ENCODE measurements at places on chromosomes 12 and 14.
A peak's percentile ranks its signal among the peaks of the same experiment; 100 is the strongest.

DNA sequence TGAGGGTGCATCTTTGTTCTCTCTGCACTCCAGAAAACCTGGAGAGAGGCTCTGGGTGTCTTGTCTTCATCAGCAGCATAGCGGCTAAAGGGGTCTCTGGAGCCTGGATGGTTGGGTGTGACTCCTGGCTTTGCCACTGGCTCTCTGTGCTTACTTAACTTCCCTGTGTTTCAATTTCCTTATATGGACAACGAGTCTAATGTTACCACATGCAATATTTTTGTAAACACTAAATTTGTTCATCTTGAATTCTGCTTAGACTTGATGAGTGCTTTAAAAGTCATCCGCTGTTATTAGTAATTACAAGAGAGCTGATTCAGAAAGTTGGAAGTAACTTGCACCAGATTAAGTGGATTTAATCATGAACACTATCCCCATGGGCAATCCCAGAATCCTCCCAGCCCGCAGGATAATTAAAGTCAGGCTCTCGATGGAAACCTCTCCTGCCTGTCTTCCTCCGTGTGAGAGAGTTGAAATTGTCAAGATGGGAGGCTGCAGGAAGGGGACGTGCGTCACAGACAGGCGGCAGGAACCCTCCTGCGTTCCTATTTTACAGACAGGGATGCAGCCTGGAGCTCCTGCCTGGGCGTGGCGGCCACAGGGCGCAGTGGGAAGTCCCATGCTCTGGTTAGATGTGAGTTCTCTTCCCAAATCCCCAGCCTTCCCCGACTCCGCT lies 201.2 kb downstream of the TTC8 start:
- DNase-seq, result no peak

DNA sequence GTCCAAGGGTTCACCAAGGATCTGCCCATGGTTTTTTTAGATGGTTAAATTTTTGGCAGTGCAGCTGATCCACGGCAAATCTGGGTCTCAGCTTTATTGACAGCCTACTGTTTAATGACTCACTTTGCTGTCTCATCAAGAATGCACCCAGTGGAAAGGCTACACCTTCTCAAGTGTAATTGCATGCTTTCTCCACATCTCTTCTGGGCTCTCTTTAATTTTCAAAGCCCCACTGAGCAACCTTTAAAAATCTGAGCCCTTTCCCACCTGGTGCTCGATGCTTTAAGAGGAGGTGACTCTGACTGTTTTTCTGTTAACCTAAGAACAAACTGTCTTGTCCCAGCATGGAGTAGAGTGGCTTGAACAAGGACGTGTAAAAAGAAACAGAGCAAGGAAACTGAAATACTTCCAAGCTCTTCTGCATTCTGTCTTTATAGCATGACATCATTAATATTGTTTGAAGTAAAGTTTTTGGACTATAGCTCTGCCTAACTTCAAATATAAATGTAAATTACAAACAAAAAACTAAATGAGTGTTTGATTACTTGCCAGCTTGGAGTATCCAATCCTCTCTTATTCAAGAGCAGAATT lies 214.2 kb upstream of the KRR1 start:
- DNase-seq, result peak; percentile 82

DNA sequence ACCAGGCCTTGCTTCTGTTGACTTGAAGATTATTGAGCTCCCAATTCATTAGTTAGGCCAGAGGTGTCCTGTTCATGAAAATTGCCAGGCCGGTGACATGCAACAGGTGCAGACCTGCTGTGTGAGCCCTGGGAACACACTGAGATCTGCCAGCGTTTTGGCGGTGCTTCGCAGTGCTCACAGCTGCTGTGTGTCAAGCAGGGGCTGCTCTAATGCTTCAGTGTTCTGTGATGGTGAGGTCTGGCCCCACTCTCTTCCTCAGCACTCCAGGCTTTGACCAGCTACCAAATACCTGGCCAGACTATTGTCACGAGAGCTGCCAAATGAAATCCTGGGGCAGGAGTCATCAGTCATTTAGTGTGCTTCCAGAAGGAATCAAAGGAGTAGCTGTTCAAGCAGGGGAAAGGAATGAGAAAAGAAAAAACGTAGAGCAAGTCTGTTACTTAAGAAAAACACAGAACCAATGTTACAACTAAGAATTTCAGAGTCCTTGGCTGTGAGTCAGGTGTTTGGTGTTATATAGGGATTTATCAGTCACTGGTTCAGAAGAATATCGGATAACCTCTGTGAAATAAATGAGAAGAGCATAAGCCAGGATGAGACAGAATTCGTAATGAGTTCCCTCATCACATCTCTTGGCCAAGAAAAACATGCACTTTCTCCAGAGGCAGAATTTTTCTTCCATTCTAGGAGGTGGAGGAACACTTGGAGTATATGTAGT lies 150.8 kb downstream of the FBXL14 start:
- no peak for DNase-seq

DNA sequence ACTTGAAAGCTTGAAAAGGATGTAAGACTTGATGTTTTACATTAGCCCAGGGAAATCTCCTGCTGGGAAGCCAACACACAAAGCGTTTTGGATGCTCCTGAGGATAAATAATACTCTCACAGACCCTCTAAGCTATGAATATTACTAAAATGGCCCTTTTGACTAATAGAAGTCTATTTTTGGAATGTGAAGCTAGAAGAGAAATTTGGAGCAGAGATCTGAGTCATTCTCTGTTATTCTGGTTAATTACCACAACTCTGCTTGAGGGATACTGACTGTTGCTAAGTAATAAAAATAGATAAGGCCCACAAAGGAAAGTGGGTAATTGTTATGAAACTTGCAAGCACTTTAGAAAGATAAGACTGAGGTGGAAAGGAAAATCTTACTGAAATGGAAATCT lies 346.2 kb upstream of the STXBP6 start:
- no peak for DNase-seq

- DNase-seq, result no peak
Observed at GRCh38 chr12:62530596-62530995, 64.0 kb downstream of the MON2 start.

GRCh38 chr14:78836777-78837176 lies 666.6 kb downstream of the NRXN3 start:
- DNase-seq, result peak; percentile 80

DNA sequence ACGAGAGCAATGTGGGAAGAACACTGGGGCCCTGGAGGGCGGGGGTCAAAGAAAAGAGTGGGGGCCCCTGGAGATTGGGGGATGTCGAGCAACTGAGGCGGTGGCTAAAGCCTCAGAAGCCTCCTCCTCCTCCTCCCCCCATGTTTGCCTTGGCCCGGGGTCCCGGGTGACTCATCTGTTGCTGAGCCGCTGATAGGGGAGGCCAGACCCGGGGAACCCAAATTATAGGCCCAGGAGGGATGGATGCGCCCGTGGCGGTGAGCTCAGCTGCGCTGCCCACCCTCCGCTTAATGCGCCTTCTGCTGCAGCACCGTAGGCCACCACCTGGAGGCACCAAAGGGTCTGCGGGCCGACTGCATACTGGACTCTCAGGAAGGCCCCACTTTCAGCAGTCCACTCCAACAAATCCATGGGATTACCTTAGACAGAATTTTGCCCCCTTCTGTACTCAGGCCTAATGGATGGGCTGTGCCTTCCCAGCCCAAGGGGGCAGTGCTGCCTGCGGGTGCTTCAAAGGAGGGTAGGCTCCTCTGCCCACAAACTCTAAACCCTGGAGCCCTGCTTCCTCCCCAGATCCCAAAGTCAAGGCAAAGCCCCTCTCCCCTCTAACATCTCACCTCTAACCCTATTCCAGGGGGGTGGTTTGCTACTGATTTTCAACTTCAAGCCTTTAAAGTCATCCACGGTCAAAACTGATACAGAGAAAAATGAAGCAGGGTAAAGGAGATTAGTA lies 2.6 kb upstream of the WNT10B start:
- DNase-seq, result peak; percentile 22

DNA sequence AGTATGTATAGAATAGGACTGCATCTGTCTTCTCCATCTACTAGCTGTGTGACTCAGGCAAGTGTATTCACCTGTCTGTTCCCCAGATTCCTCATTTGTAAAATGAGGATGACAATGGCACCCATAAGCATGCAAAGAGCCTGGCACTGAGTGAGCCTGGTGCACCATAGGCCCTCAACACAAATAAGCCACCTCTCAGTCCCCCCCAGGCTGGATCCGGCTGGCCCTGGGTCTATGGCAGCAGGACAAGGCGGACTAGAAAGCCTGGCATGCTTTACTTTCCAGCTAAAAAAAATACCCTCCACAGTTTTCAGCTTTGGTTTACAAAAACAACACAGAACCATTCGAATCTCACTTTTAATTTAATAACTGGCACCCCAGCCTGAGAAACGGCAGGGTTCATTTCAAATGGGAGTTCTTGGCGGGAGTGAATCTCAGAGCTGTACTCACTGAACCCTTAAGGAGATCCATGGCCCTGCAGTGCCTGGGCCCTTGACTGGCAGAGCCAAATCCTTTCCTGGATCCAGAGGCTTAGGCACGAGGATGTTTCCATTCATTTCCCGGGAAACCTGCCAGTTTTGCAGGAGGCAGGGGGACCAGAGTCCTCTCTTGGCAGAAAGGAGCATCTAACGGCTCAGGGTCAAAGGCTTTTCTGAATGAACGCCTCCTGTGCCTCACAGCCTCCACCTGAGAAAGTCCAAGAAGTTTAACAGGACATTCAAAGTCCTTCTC lies 17.7 kb downstream of the SYNE3 start:
- DNase-seq, result no peak

GRCh38 chr12:5691943-5692342 lies 253.1 kb downstream of the ANO2 start:
- DNase-seq, result no peak

GRCh38 chr12:117167769-117168168 lies 22.5 kb downstream of the FBXO21 start:
- DNase-seq, result no peak

DNA sequence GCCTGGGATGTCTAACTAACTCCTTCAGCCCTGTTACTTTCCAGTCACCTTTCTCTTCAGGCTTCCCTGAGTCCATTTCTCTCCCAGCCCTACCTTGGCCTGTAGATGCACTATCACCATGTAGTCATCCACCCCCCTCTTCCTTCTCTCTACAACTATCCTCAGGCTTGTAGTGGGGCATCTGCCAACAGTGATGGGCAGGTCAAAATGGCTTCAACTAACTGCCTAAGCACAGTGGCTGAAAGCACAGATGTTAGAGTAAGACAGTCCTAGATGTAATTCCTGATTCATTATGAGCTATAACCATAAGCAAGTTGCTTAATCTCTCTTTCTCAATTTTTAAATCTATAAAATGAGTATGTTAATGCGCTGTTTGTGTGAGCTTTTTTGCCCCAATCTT lies 133.6 kb upstream of the NAV3 start:
- no peak for DNase-seq

- no peak for DNase-seq
Observed at GRCh38 chr12:47801170-47801903, 18.4 kb downstream of the HDAC7 start.

GRCh38 chr12:67471810-67472209 lies 176.7 kb upstream of the DYRK2 start:
- DNase-seq, result no peak

- peak; percentile 38 for DNase-seq
Observed at GRCh38 chr14:50875359-50876070, 3.7 kb downstream of the ABHD12B start.

DNA sequence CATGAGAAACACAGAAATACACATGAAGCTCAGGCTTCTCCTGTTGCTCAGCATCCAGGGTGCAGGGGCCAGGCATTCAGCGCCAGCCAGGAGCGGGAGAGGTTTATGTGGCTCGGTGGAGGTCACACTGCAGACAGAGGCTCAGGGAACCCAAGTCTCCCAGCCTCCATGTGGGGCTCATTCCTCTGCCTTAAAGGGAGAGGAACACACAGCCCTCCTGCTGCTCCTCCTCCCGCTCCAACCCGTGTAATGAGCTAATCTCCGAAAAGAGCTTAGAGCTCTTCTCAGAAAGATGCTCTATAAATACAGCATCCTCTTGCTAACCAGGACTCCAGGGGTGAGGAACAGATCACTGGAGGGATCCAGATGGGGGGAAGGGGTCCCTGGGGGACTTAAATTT lies 28.2 kb downstream of the FGF6 start:
- DNase-seq, result no peak

DNA sequence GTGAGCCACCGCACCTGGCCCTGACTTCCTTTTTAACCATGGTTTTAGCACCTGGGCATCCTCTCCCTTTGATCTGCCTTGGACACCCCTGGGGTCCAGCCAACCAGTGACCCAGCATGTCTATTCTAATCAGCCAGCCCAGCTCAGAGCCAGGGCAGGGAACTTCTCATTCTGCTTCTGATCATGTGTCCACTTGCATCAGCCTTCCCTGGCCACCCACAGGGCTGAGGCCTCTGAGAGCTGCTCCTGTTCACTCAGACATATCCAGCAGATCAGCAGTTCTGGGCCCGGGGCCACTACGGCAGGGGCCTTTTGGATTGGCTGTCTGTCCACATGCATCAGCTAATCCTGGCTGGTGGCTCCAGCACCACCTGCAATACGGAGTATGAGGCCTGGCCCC lies 117.9 kb upstream of the MAP1LC3B2 start:
- DNase-seq, result no peak

DNA sequence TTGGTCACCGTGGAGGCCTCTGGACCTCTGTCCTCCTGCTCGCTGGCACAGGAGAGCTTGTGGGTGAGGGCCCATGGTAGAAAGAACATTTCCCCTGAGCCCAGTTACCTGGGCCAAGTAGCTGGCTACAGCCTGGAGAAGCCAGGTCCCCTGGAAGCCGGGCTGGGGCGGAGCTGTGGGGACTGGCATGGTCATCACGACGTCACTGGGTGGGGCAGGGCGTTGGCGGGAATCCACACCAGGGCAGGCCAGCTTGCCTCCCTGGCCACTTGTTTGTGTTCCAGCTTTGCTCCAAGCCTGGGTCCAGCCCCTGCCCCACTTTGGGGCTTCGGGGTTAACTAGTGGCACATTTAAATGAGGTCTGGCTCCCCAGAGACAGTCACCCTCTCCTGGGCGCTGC lies 35.0 kb upstream of the SLC24A4 start:
- DNase-seq, result no peak

- peak; percentile 86 for DNase-seq
Observed at GRCh38 chr14:71321574-71322315, 414.5 kb downstream of the PCNX1 start.

- DNase-seq, result no peak
Observed at GRCh38 chr12:111297703-111298426, 71.0 kb downstream of the PHETA1 start.

DNA sequence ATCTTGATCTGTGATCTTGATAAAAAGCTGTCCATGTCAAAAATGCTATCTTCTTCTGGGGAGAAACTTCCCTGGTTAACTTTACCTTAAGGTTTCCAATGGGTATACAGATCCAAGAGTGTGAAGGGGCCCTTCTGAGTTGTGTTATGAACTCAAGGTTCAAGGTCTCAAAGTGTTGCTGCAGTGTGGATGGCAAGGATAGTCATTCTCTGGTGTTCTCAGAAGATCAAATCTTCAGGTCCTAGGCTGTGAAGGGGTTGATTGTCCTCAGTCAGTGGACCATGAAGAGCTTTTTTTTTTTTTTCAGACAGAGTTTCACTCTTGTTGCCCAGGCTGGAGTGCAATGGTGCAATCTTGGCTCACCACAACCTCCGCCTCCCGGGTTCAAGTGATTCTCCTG lies 114.4 kb downstream of the SPTSSA start:
- DNase-seq, result peak; percentile 63

GRCh38 chr12:132190012-132190755 lies 45.9 kb downstream of the NOC4L start:
- peak; percentile 64 for DNase-seq

- peak; percentile 60 for DNase-seq
Observed at GRCh38 chr14:53295985-53296582, 143.0 kb upstream of the DDHD1 start.

- no peak for DNase-seq
Observed at GRCh38 chr12:109702111-109702841, 11.3 kb upstream of the FAM222A start.

All from DMS53 (cell line).